ENCODE measurements at places on chromosomes 6 and 20.

DNA sequence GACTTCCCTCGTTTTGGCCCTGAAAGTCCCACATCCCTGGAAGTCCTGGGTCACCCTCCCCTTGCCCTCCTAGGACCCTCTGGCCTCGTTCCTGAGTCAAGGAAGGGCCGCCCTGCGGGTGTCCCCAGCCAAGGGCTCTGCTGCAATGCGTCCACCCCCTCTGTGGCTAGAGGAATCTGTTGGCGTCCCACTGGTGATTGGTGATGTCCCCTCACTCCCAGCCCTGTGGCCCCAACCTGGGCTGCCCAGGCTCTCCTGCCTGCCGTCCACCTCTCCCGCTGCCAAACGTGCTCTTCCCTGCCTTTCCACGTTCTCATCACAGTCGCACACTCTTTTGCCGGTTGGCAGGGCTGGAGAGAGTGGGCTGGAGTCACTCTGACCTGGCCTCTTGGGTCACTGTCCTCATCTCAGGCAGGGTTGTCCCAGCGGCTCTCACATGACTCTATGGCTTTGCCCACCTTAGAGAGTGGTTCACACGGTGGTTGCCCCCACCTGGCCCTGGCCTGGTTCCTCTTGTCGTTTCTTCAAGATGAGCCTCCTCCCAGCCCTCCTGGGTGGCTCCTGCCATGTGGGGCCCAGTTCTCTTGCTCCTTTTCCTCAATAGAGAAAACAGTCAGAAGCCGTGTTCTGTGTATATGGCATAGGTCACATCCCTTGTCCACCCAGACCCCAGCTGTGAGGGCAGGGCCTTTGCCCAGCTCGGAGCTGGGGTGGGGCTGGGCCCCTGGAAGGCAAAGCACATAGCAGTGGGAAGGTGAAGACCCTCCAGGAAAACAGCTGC is 100.9 kb downstream of the TMEM242 start:
- no peak for DNase-seq

DNA sequence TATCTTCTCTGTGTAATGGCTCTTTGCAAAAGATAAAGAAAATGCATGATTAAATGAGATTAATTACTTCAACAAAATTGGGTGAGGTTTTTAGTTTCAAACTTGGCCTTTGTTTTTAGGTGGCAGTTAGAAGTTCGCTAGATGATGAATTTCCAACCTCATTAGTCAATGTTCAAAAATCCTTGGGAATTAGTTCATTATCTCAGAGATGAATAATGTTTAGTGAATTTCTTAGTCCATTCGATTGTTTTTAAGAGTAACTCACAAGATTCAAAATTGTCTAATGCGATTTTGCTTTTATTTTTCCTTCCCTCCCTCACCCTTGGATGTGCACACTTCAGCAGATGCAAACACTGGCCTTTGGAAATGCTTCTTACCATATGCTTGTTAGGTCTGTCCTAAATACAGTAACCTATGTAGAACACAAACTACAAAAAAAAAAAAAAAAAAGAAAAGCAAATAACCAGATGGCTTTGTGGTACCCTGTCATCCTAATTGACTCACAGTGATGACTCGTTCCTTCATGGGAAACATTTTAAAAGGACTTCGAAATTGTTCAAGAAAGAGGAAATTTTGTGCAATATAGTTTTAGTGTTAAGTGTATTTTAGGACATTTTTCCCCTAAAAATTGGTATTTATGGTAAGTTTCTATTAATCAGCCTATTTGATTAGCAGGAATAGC is 66.7 kb downstream of the FAM229B start:
- no peak for DNase-seq

- DNase-seq = no peak
Observed at GRCh38 chr20:48060841-48061720, 275.8 kb upstream of the SULF2 start.

DNA sequence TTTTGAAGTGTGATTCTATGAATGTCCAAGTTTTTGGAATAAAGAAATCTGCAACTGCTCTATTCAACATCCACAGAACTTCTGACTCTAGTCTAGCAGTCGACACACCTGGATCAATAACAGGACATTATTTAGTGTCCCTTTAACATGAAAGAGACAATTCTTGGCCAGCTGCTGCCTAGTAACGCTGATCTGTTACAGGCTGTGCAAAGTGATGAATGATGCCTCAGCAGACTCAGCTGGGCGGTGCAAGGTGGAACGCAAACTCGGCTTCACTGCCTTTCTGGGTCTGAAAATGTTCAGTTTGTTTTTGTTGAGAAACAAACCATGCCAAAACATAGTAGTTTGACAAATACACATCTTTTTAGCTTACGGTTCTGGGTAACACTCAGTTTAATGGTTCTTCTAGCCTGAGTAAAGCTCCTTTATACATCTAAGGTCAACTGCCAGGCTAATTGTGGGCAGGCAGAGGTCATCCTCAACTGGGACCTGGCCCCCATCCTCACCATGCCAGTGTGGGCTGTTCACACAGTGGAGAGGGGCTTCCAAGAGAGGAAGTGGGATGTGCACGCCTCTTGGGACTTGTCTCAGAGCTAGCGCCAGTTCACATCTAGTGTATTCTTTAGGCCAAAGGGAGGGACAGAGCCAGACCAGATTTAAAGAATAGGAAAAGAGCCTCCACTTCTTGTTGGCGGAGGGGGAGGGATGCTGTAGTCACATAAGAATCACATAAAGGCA is 879.7 kb downstream of the QKI start:
- no peak for DNase-seq

- DNase-seq = no peak
Observed at GRCh38 chr20:53768329-53768728, 174.7 kb upstream of the ZNF217 start.

- DNase-seq = no peak
Observed at GRCh38 chr6:83119742-83120300, 52.4 kb downstream of the DOP1A start.

DNA sequence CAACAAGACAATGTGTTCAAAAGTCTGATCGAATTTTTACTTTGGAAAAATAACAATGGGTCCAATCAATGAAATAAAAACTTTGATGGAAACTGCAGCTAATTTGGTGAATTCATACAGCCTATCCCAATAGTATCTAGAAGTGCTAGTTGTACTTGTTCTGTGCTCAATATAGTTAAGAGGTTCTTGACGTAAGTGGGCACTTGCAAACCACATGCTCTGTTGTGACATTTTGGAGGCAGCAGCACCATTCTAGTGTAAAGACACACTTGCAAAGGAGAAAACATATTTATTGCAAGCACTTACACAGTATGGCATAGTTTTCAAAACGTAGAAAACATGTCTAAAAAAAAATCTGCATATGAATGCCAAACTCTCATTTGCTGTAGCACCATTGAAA is 6.7 kb upstream of the KLHL31 start:
- no peak for DNase-seq

DNA sequence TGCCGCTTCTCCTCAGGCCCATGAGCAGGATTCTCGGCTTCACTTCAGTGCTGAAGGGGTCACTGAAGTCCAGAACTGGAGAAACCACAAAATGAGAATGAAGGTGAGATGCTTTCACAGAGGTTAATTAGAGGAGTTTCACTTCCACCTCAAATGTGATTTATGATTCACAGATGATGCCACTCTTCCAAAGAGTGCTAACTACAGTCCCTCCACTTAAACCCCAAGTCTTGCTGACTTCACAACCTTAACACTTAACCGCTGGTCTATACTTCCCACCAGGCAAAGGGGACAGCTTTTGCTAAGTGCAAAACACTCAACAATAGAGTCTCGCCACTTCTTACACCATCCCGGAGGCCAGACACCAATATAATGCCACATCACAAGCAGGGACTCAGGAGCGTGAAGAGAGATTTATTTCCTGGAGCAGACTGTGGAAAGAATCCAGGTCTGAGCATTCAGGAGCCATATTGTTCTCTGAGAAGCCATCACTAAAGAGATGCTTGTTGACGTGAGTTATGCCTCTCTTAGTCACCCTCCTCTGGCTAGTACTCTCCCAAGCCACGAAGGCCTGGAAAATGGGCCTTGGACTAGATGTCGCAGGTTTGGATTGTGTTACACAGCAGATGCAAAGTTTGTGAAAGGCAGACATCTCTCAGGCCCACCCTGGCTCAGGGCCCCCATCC is 24.4 kb downstream of the RRAGD start:
- DNase-seq = no peak

DNA sequence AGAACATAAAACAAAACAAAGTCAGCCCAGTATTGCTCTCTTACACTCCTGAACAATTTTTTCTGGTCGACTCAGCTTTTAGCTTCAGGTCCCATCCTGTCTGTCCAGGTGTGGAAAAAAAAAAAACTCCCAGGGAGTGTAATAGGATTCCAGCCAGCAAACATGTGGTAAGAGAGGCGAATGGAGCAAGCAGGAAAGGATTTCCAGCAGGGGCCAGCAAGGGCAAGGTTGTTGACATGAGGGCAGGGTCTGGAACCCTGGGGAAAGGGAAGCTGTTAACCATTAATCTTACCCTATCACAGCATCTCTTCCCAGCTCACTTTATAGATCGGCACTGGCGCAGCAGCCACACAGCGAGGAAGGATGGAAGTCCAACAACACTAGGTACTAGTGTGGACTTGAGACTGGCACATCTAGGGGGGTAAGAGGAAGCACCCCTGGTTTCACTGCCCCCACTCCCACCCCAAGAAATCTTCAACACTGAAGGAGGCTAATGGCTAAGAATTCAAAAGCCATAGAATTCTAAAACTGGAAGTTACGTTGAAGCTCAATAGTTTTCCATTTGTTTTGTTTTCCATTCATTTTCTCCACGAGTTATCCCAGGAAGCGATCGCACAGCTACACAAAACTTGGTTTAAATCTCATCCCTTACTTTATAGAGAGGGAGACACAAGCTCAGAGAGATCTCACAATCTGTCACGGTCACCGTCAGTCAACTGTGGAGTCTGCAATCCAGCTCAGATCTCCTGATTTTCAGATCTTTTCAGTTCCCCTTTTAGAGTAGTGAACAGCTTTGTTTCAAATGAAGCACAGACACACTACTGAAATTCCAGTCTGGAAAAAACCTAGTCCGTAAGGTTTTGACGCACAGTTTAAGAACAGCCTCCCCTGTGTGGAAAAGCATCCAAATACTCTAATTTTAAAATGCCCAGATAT is 53.3 kb downstream of the SLC22A23 start:
- DNase-seq = no peak

GRCh38 chr6:119280668-119281067 is 68.9 kb downstream of the MAN1A1 start:
- DNase-seq = no peak

- peak; percentile 68 for DNase-seq
Observed at GRCh38 chr6:135087803-135088202, 33.2 kb upstream of the HBS1L start.

DNA sequence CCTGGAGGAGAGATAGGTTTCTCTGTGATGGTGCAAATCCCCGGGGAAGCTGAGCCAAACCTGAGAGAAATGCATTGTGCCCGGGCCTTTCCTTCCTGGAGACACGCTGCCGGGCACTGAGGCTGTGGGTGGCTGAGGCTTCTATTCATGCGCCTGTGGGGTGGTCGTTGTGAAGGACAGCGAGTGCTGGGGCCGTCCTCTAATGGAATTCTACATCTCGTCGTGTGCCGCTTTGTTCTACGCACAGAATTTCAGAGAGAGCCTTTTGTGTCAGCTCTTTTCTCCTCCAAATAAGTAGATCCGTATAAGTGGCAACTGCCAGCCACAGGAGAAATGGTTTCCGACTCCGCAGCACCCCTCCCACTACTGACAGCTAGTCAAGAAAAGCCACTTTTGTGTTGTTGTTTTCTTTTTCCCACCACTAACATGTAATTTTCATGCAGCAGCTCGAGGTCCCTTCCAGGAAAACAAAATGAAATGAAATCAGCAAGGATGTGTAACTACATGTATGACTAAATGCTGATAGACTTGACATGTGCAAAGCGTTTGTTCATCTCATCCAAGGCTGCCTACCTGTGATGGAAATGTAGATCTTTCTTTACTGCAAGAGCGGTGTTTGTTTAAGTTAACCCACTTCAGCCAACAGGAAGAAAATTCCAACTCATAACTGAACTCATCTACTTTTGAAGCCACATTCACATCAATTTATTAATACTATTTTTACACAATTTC is 26.4 kb upstream of the PXDC1 start:
- DNase-seq = no peak

DNA sequence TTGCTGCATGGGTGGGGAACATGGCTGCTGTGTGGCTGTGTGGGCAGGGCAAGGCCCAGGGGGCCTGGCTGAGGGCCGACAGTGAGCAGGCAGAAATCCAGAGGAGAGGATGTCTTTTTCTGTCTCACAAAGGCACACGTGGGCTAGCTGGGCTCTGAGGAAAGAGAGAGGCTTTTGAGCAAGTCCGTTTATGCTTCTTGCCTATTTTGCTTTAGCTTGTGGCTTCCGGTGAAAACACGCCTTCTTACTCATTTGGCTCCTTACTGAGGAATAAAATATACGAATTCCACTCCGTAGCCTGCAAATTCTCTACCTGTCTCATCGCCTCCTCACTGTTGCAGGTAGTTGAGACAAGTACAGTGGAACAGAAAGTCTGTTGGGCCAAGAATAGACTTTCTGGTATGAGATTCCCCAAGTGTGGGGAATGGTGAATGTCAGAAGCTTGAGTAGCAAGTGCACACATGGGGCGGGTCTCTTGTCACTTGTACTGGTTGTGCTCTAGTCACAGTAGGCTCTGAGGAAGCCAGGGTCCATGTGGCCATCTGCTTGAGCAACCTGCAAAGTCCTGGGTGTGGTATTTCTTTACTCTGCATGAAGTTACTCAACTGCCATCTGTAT is 28.4 kb downstream of the WRNIP1 start:
- DNase-seq = peak; percentile 33

DNA sequence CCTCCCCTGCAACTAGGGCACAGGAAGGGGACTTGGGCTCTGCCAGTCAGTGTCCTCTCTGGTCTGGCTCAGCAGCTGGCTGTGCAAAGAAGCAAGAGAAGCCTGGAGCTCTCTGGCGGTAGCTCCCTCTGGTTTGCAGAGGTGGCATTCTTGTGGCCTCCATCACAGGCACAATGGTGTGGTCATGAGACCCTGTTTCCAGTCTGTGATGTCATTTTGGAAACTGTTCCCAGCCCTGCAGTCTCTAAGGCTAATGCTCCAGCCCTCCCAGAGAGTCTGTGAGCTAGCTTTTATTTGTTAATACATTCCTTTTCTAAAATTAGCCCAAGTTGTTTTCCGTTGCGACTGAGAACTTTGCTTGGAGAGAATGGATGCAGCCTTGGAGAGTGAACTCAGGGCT is 69.5 kb upstream of the FOXQ1 start:
- no peak for DNase-seq

GRCh38 chr6:38185244-38185643 is 365.7 kb downstream of the ZFAND3 start:
- no peak for DNase-seq

DNA sequence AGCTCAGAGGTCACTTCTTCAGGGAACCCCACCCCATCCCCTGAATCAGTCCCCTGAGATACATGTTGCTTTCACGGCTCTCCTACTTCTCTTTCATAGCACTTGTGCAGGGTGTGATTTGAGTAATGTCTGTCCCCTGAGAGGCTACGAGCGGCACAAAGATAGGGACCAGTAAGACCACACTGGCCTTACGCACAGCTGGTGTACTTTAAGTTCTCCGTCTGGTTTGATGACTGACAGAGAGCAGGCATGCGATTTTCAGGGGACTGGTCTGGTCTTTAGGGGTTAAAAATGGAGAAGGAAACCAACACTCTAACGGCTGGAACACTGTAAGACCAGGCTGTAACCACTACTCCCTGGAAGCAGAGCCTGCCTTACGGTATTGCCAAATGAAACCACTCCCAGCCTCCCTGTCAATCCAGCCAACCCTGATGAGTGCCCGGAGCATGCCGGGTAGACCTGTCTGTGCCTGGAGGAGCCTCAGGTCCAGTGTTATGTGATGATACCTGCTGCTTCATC is 47.1 kb downstream of the ELMO2 start:
- no peak for DNase-seq

Measured in CD4-positive, alpha-beta T cell treated with Interleukin-12 subunit alpha and Interleukin-12 subunit beta, for 1 hour (primary cell).